ENCODE measurements at places on chromosomes 12 and 14. TPM values are rescaled to one million over a fixed set of nuclear protein-coding genes. Genes with fewer than 3 reads are reported as not detected.

Gene SDR9C7
- total RNA-seq = 0.41 TPM

Gene C12orf54
- total RNA-seq = not detected

Gene AKAP3
- total RNA-seq = 4.1 TPM

Gene SLC25A47
- not detected for total RNA-seq

Gene CPNE6
- total RNA-seq = 35.5 TPM

Gene RERG
- total RNA-seq = 1.6 TPM

Gene GYS2
- not detected for total RNA-seq

Gene RNF212B
- total RNA-seq = not detected

Gene HCAR1
- 0.41 TPM for total RNA-seq

Gene TAS2R42
- total RNA-seq = not detected

Gene SPX
- 0.41 TPM for total RNA-seq

Gene DPF3
- 5.7 TPM for total RNA-seq

Gene ADGRD1
- 4.5 TPM for total RNA-seq

Gene CMTM5
- 1.6 TPM for total RNA-seq

Gene CIDEB
- total RNA-seq = 2.0 TPM

Gene BMP4
- 0.41 TPM for total RNA-seq

Gene RNASE7
- not detected for total RNA-seq

Gene B4GALNT1
- total RNA-seq = 37.5 TPM

Gene AQP6
- total RNA-seq = not detected

Gene CINP
- total RNA-seq = 24.9 TPM

Gene CLEC12A
- 0.41 TPM for total RNA-seq

Gene OVCH1
- 0.41 TPM for total RNA-seq

Gene MAP3K12
- 34.6 TPM for total RNA-seq

Gene TMEM179
- 42.0 TPM for total RNA-seq

Gene SYNE3
- total RNA-seq = 1.2 TPM

Gene IL23A
- not detected for total RNA-seq

Gene ANO2
- total RNA-seq = 4.1 TPM

Gene DDX23
- 55.8 TPM for total RNA-seq

Gene MYF5
- not detected for total RNA-seq

Gene IFNG
- not detected for total RNA-seq

Gene KLHL33
- under 0.01 TPM for total RNA-seq

Gene OR4E1
- total RNA-seq = not detected

Gene SLC16A7
- 26.1 TPM for total RNA-seq

Gene KRT5
- not detected for total RNA-seq

Gene MSRB3
- total RNA-seq = 3.7 TPM

Gene ACOT6
- not detected for total RNA-seq

Gene POLE2
- 5.3 TPM for total RNA-seq

Gene CLEC7A
- total RNA-seq = 2.0 TPM

Gene OR6C2
- not detected for total RNA-seq

Gene HCAR2
- under 0.01 TPM for total RNA-seq

Gene ACSM4
- not detected for total RNA-seq

Gene KICS2
- 6.5 TPM for total RNA-seq

Gene GPD1
- 9.4 TPM for total RNA-seq

Gene CCDC184
- 18.8 TPM for total RNA-seq

Gene CELA1
- not detected for total RNA-seq

Gene CLEC6A
- total RNA-seq = not detected

Gene ARHGEF40
- total RNA-seq = 11.4 TPM

Gene ALG10
- total RNA-seq = 33.4 TPM

Gene PRH2
- total RNA-seq = not detected

Gene DPPA3
- total RNA-seq = not detected

Gene LALBA
- not detected for total RNA-seq

Gene SCN8A
- 46.1 TPM for total RNA-seq

Gene GALNT8
- total RNA-seq = 57.5 TPM

Gene MSI1
- 6.9 TPM for total RNA-seq

Measured in frontal cortex (tissue), 4 donors.